NCI-H2107 (cell line): ENCODE measurements at places on chromosomes 16 and 17.

- no peak for DNase-seq
These were observed 186.1 kb downstream of the MSI2 start for GRCh38 chr17:57442401-57442823.

DNA sequence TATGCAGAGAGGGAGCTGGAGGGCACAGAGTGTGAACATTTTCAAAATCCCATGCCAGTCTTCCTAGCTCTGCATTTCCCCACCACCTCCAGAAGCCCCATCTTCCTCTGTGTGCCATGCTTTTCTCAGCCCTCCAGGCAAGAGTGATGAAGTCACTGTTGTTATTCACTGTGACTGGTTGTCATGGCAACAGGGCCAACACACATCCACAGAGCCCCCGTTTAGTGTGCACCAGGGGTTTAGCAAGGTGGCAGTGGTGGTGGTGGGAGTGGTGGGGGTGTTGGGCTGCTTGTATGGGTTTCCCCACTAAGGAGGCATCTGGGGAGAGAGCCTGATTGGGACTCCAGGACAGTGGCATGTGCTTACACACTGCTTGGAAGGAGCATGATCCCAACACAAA is 309.9 kb upstream of the ASIC2 start:
- no peak for DNase-seq

DNA sequence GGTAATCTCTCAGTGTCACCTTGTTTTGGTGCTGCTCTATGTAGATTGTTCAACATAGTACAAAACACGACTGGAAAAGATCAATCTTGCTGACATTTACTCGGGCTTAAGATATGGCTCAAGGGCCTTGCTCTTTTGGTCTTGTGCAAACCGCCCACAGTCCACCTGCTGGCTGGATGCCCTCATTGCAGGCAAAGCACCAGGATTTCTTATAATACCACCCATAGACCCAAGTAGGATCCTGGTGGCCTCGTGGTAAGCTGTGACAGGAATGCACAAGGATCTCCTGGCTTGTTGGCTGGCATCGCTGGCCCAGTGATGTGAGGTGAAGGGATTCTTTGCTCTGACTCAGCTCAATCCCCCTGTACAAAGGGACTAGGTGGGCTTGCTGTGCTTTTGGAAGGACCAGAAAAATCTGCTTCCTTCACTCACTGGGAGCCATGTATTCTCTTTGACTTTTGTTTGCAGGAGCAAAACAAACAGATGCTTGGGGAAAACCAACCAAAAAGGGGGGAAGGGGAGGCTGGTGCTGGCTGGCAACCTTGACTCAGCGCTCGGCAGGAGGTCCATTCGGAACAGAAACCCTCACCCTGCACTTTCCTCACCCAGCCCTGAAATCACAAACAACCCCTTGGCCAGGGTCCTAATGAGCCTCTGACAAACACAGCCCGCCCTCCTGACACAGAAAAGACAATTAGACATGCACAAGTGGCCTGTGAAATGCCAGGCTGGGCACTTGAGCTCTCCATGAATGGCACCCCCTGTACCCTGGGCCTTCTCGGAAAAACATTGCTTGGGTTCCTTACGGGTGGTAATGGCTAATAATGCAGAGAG is 36.6 kb upstream of the MED9 start:
- peak; percentile 43 for DNase-seq

GRCh38 chr16:48478393-48478792 is 93.2 kb upstream of the SIAH1 start:
- DNase-seq, result no peak

DNA sequence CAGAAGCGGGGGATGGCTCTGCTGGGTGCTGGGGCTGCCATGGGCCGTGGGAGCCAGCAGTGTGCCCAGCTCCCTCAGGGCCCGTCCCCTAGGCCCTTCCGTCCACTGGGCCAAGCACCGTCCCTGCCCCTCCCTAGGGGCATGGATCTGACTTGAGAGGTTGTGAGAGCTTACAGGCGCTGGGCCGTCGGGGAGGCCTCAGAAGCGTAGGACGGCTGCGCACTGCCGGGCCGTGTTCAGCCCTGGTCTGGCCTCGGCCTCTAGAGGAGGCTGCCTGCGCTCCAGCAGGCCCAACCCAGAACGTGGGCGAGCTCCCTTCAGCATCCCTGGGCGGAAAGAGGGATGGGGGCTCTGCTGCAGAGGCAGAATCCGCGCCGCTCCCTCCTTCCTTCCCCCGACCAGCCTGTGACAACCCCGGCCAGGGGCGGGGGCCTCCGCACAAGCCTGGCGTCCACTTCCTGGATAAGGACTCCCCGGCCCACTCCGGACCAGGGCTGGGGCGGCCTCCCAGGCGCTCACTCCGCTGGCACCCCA is 685 bp upstream of the MPG start:
- DNase-seq, result no peak
